Hepatocyte (in vitro differentiated cells): ENCODE measurements at places on chromosomes 7 and 10. TPM values are rescaled to one million over a fixed set of nuclear protein-coding genes. Genes with fewer than 3 reads are reported as not detected.

KNDC1 gene
- total RNA-seq = 3.8 and 13.4 TPM in 2 replicates

- no peaks in the 10 kb centered on the region for H3K36me3 ChIP-seq
- H3K27me3 ChIP-seq = no peaks in the 10 kb centered on the region
- peaks cover 65% of the 10 kb centered on the region for H3K4me1 ChIP-seq
- H3K4me3 ChIP-seq = no peak overlapping the region
- no peak for DNase-seq
These were observed 85.0 kb downstream of the ZMIZ1 start for GRCh38 chr10:79153745-79154144.

GRCh38 chr7:97174303-97174702 is 56.8 kb downstream of the SDHAF3 start:
- H3K4me1 ChIP-seq = no peaks in the 10 kb centered on the region
- DNase-seq = no peak
- H3K27ac ChIP-seq = no peak overlapping the region
- no peak overlapping the region for H3K4me3 ChIP-seq
- H3K27me3 ChIP-seq = no peaks in the 10 kb centered on the region

DNA sequence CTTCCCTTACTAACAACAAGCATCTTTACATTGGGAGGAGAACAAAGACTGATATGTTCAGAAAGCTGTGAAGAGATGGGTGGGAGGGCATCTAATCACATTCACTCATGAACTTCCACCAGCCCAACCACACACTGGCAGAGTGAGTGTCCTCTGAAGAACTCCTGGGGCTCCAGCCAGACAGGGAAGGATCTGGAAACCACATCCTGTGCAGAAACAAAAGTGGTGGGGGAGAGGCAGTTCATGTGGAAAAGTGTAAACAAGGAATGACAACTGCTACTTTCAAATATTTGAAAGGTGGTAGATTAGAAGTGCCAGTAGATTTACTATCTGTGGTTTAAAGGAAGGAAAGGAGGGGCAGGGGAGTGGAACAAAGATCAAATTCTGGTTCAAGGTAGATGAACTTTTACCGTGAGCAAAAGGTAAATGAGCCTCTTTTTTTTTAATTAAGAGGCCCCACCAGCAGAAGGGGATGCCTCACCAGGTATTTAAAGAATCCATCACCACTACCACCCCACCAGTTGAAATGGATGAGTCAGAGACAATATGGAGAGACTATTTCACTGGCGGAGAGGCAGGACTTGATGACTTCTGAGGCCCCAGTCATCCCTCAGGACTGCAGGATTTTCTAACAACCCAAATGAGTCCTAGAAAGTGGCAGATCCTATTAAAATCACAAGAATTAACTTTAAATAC is 34.5 kb downstream of the GOT1 start:
- H3K27ac ChIP-seq = peak overlapping the region; percentile 77
- peak; percentile 17 for DNase-seq
- peaks cover 14% of the 10 kb centered on the region for H3K4me1 ChIP-seq
- no peaks in the 10 kb centered on the region for H3K27me3 ChIP-seq
- H3K4me3 ChIP-seq = no peak overlapping the region

UBTD1 gene
- total RNA-seq = 12.8 and 20.6 TPM in 2 replicates

DNA sequence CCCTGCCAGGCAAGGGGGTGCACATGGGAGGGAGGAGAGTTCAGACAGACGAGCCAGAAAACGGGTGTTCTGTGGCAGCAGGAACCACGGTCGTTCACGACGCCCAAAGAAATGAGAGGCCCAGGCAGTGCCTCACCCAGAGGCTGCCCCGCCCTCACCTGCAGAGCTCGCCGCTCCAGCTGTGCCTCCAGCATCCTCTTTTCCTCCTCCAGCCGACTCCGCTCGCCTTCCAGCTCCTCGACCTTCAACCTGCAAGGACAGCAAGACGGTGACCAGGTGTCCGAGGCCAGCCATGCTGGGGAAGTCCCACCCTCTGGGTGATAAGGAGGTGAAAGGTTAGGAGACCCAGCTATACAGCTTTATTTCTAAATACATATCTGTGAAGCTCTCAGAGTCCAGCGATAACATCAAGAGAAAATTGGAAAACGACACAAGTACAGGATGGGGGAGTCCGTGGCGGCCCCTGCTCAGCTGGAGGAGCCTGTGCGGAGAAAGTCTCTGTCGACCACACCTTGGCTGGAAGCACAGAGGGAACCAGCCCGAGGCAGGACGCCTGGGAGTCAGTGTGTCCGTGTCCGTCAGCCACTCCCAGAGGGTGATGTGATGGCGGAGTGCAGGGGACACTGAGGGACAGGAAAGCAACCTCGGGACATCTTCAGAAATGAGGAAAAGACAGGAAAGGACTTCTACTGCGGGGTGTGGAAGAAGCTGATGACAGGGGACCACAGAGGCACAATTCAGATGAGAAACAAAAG is 275.1 kb downstream of the MAD1L1 start:
- DNase-seq = no peak
- H3K4me1 ChIP-seq = no peaks in the 10 kb centered on the region
- H3K27me3 ChIP-seq = no peaks in the 10 kb centered on the region
- no peak overlapping the region for H3K4me3 ChIP-seq

CCL26 gene
- total RNA-seq = 7.5 and 15.3 TPM in 2 replicates

CHN2 gene
- 8.7 and 20.7 TPM in 2 replicates for total RNA-seq

DNA sequence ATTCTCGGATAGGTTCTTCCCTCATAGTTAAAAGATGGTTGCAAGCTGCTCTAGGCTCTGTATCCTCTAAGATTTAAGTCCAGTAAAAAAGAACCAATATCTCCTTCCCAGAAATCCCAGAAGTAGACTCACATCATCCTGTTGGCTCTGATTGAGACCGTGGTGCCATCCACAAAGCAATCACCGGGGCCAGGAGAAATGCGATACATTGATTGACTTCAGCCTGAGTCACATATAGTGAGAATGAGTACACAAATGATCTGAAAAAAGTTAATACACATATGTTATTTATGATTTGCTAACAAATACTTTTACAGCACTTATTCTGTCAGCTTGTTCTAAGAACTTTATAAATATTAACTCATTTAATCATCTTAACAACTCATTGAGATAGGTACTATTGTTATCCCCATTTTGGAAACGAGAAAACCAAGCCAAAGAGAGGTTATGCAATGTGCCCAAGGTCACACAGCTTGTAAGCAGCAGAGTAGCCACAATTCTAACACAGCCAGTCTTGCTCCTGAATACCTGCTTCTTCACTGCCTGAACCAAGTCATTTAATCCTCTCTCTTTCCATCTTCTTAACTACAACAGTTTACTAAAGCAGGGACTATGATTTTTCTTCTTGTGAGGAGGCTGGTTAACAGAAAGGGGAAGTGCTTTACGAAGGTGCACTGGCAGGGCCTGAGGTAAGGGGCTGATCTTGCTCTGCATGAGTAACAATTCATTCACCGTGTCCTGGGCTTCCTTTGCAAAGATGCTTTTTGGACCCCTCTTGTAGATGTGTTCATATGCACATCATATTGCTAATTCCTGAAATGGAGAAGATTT is 177.0 kb downstream of the REEP3 start:
- no peaks in the 10 kb centered on the region for H3K36me3 ChIP-seq
- peaks cover 11% of the 10 kb centered on the region for H3K4me1 ChIP-seq
- no peak overlapping the region for H3K4me3 ChIP-seq
- H3K27me3 ChIP-seq = no peaks in the 10 kb centered on the region

DNA sequence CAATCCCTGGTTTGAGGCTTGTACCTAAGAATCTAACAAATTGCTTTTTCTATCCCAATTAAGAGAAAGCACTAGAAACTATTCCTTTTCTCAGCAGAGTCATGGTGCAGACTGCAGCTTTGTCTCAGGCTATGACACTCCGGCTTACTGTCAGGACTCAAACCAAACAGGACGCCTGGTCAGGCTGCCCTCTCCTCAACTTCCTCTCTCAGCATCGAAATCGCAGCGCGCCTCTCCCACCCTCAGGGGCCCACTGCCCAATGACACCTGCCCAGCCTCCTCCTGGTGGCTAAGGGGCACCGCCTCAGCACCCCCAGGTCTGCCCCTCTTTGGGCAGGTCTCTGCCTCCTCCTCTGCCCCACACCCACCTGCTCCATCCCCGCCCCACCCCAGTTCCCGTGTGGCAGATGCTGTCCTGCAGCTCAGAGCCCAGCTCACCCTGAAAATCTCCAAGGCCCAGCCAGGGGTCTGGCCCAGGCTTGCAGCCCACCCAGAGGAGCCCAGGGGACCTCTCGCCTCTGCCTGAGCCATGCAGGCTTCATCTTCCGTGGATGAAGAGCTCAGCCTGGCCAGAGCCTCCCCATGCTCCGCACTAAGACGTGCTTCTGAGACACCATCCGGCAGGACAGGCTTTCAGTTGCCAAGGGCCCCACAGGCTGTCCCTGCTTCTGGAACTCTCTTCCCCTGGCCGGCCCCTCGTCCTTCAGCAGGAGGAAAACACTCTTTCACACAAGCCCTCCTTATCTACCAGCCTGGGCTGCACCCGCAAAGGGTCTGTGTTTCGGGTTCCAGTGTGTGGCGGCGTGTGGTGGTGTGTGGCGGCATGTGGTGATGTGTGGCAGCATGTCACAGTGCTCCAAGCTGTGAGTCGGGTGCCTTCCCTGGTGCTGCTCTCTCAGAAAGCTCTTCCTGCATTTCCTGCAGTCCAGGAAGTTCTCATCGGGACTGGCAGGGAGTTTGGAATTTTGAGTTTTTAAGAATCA is 16.4 kb upstream of the PTPRN2 start:
- H3K27ac ChIP-seq = no peak overlapping the region
- no peaks in the 10 kb centered on the region for H3K4me1 ChIP-seq
- H3K4me3 ChIP-seq = no peak overlapping the region
- no peak for DNase-seq

CHST15 gene
- 4.1 and 4.5 TPM in 2 replicates for total RNA-seq

DNA sequence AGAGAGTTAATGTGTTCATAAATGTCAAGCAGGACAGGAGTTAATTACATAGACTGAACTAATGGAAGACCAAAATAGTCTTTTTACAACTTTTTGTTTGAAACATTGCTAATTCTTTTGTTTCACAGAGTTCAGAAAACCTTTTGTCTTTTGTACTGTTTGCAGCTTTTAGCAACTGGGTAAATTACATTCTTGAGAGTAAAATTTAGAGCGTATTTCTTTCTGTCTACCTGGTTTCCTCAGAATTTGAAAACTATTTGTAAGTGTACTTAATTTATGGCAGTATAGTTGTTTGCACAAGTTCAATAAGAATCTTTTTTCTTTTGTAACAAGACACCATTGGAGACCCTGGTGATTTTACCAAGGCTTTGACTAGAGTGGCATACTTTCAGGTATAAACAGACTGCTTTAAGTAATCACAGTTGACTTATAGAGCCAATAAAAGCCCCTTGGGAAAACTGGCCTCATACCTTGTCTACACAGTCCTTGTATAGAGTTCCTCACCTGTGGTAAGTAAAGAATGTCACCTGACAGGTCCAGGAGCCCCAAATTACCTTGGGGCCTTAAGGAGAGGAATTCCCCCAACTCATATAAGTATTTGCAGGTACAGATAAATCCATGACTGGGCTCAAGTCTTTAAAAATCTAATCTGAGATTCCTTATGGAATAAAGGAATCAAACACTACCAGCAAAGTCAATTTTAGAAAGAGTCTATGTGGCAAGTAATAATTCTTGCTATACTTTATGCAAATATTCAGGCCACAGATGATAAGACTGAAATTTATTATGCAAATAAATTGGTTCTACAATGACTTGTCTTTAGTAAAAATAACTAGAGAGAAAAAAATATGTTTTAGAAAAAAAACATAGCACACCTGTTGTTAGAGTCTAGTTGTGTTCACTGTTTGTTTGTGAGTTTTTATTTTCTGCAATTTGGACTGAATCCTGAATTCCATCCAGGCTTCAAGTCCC is 23.6 kb upstream of the CREB3L2 start:
- DNase-seq = no peak
- no peak overlapping the region for H3K4me3 ChIP-seq
- no peaks in the 10 kb centered on the region for H3K36me3 ChIP-seq

- DNase-seq = peak; percentile 55
- no peaks in the 10 kb centered on the region for H3K36me3 ChIP-seq
- H3K4me3 ChIP-seq = no peak overlapping the region
- no peak overlapping the region for H3K27ac ChIP-seq
- H3K27me3 ChIP-seq = no peaks in the 10 kb centered on the region
These were observed 3.2 kb upstream of the PPP1R3A start for GRCh38 chr7:113922049-113922448.

- no peaks in the 10 kb centered on the region for H3K4me1 ChIP-seq
- DNase-seq = no peak
- peaks cover 3% of the 10 kb centered on the region for H3K27me3 ChIP-seq
- no peaks in the 10 kb centered on the region for H3K36me3 ChIP-seq
- H3K27ac ChIP-seq = no peak overlapping the region
- H3K4me3 ChIP-seq = no peak overlapping the region
These were observed 300.6 kb downstream of the PLXNA4 start for GRCh38 chr7:132275416-132276233.

GNGT1 gene
- not detected in 2 replicates for total RNA-seq

MCM10 gene
- total RNA-seq = 2.7 and 3.1 TPM in 2 replicates

- no peak overlapping the region for H3K27ac ChIP-seq
- DNase-seq = no peak
- no peaks in the 10 kb centered on the region for H3K27me3 ChIP-seq
- no peaks in the 10 kb centered on the region for H3K36me3 ChIP-seq
- no peak overlapping the region for H3K4me3 ChIP-seq
These were observed 349.7 kb downstream of the KIF20B start for GRCh38 chr10:90051053-90051452.

SYT15B gene
- not detected in 2 replicates for total RNA-seq

LRMDA gene
- 5.6 and 6.8 TPM in 2 replicates for total RNA-seq

GRCh38 chr10:38741226-38741625 is 647.1 kb downstream of the ZNF37A start:
- DNase-seq = no peak
- H3K4me1 ChIP-seq = no peaks in the 10 kb centered on the region
- no peak overlapping the region for H3K4me3 ChIP-seq
- H3K36me3 ChIP-seq = no peaks in the 10 kb centered on the region

DNA sequence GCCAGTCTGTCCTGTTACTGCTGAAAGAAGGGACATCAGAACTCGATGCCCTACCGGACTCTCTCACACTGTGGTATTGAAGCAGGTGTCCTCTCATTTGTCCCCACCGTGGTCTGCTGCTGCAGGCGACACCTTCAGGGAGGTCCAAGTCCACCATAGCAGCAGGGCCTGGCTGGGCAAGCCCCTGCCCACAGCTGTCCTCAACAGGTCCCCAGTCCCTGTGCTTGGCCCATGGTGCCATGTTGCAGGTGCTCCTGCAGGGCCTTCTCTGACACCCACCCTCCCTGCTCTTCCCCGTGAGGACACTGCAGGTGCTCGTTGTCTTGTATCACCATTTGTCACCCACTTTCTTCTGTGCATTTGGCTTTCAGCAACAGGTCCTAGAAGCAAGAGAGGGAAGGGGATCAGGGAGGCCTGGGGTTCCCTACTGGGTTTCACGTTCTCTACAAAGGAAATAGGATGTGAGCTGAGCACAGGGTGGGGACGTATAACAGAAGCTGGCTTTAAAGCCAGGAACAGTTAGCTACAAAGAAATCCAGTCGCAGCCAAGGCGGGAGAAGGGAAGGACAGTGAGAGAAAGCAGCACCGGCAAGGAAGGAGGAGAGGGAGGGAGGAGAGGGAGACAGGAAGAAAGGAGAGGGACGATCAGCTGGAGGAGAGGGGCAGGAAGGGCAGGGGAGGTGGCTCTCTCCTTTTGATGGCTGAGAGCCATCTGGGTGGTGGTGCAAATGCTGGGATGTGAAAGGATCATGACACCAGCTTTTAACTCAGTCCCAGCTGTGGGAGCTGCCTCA is 117.7 kb upstream of the FRMD4A start:
- no peak for DNase-seq
- H3K27ac ChIP-seq = no peak overlapping the region
- H3K27me3 ChIP-seq = no peaks in the 10 kb centered on the region
- no peaks in the 10 kb centered on the region for H3K36me3 ChIP-seq
- no peaks in the 10 kb centered on the region for H3K4me1 ChIP-seq
- no peak overlapping the region for H3K4me3 ChIP-seq

STAG3 gene
- 0.20 and 1.0 TPM in 2 replicates for total RNA-seq

AGAP3 gene
- total RNA-seq = 23.7 and 44.0 TPM in 2 replicates
